KG1 (cell line): ENCODE measurements at places on chromosomes 7 and 10.

DNA sequence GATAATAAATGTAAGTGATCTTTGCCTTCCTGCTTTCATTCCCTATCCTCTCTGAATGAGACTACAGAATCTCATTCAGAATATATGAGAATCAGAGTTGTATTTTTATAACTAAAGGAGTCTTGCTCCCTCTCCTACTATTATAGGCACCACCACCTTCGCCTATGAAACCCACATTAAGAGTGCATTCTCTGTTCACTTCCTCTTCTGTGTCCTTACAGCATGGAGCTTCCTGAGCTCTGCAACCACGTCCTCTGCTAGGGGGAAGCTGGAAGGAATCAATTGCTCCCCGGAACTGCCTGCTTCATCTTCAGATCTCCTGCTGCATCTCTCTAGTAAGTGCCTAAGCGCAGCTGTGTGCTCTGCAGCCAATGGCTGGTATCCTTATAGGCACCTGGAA is 820.7 kb downstream of the GRID1 start:
- DNase-seq: no peak

GRCh38 chr10:127979566-127979965 is 72.7 kb downstream of the PTPRE start:
- no peak for DNase-seq

DNA sequence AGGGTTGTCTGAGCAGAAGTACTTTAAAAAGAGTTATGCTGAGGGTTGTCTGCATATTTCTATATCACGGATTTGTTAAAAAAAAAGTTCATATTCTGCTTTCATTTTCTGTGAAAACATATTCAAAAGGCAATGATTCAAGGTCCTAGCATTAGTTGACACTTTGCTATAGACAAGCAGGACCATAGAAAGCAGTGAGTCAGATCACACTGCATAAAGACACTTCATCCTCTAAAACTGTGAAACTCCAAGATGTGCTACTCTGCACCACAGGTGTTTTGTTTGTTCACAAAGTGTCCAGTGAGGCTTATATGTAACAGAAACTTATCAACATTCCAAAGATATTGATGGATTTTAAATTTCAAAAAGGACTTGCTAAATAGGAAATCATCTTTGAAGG is 47.0 kb downstream of the SPAM1 start:
- no peak for DNase-seq

DNA sequence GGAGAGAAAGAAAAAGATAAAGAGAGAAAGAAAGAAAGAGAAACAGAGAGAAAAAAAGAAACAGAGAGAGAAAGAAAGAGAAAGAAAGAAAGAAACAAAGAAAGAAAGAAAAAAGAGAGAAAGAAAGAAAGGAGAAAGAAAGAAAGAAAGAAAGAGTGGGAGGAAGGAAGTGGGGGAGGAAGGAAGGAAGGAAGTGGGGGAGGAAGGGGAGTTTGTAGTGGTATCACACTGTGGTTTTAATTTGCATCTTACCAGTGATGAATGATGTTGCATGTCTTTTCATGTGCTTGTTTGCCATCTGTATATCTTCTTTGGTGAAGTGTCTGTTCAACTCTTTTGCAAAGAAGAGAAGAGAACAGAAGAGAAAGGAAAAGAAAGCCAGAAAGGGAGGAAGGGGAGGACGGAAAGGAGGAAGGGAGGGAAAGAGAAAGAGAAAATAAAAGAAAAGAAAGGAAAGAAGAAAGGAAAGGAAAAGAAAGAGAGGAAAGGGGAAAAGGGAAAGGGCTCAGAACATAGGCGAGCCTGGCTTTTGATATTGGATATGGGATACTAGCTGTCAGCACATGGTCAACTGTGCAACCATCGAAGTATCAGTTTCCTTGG is 79.2 kb upstream of the FRMD4A start:
- no peak for DNase-seq

GRCh38 chr10:126131341-126131740 is 235.0 kb downstream of the FANK1 start:
- no peak for DNase-seq

DNA sequence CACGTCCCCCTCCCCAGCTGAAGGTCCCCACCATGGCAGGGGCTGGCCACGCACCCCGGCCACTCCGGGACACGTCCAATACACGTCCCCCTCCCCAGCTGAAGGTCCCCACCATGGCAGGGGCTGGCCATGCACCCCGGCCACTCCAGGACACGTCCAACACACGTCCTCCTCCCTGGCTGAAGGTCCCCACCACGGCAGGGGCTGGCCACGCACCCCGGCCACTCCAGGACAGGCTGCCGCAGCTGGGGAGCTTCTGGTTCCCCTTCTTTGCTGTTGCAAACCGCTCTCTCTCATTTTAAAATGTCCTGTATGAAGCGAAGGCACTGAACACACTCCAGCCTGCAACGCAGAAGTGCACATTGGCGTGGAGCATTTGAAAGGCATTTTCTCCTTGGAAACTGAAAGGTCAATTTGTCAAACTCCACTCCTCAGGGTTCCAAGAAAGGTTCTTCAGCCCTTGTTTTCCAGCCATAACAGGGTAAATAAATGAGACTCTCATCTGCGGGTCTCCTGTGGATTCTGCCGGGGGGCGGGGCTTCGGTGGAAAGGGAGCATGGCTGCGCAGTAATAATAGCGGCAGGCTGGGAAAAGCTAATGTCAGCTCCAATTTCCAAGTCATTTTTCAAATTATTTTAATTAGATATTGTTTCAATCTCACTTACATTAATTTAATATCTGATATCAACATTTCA is 580.3 kb downstream of the DNAJB6 start:
- DNase-seq: no peak

DNA sequence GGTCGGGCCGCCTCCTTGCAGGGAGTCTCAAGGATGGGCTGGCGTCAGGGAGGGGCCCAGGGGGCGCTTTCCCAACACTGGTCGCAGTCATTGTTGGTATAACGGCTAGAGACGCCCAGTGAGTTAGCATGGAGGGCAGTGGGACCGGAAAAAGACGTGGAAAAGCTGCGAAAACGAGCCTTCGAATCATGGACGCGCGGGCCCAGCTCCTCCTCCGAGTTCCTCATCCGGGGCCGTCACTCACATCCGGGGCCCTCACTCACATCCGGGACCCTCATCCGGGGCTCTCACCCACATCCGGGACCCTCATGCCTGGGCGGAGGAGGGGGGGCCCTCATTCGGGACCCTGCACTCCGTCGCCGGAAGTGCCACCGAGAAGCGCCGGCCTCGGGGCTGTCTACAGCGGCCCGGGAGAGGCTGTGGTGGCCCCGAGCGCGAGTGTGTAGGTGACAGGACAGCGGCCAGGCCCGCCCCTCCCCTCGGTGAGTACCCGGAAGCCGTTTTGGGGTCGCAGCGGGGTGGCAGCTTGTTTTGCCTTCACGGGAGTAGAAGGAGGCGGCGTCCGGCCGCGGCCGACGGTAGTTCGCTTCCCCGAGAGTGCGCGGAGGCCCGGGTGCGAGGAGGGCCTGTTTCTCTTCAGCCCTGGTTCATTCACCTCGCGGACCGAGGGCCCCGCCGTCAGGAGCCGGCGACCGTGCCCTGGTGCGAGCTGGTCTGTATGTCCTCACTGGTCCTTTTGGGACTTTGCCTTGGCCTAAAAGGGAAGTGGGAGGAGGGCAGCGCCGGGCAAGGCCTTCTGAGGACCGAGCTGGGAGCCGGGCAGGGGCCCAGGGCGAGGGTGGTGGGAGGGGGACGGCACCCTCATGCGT is at the start of gene ZNF655:
ZNF655 (plus strand) TSS at position 337 of the 869 bp plus-strand sequence. CDS start 1,918 bp downstream, outside the sequence.
- no peak for DNase-seq

- no peak for DNase-seq
These were observed 21.4 kb upstream of the AOC1 start for GRCh38 chr7:150830937-150831336.

GRCh38 chr7:22858640-22859561 is 36.3 kb upstream of the TOMM7 start:
- DNase-seq: no peak

DNA sequence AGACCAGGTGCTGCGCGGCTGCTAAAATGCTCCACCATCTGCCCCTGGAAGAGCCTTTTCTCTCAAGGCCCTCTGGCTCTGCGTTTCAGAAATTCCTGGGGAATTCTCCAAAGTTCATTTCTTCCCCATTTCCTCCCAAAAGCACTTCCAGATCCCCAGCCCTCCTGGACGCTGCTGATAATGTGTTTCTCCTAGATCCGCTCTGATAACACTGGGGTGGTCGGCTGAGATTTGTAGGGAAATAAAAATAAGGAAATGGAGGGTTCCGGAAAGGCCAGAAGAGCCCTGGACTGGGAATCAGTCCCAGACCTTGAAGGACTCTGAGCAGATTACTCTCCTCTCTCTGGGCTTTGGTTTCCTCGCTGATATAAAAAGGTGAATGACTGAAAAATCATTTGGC is 28.1 kb downstream of the COL13A1 start:
- no peak for DNase-seq

GRCh38 chr10:117373823-117374505 is 1.3 kb downstream of the PDZD8 start:
- DNase-seq: peak; percentile 13
